ENCODE measurements at places on chromosomes 2 and 18. TPM values are rescaled to one million over a fixed set of nuclear protein-coding genes. Genes with fewer than 3 reads are reported as not detected.

GRCh38 chr18:69759046-69759445 is 188.6 kb downstream of the CD226 start:
- no peak for DNase-seq
- no peaks in the 10 kb centered on the region for H3K27me3 ChIP-seq
- no peak overlapping the region for H3K27ac ChIP-seq
- no peaks in the 10 kb centered on the region for H3K36me3 ChIP-seq

DNA sequence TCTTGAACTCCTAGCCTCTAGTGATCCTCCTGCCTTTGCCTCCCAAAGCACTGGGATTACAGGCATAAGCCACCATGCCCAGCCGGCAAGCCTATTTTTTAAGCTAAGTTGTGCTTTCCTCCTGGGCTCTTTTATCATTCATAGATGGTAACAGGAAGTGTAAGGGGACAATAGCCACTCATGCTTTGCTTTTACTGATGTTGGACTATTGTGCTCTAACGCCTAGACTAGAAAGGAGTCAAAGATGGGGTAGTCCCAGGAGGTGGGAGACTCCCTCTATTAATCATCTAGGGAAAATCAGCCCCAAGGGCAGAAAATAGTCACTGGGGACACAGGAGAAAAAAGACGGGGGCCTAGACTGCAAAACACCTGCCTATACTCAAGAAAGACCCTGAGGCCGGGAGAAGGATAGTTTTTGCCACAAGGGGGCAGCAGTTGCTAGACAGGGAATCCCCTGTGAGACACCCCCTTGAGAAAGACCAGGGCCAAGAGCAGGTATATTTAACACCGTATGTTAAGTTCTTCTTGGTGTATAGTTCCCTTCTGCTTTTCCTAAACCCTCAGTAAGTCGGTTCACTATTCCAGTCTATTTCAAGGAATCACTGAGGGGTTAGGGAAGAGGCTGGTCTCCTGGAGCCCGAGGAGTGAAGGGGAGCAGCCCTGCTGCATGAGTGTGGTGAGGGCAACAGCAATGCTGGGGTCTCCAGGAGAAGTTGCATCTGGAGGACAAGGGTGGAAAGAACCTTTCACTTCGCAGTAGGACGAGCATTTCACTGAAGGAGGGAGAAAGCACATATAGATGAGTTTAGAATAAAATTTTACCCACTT is 2.1 kb upstream of the CXCR1 start:
- no peaks in the 10 kb centered on the region for H3K36me3 ChIP-seq
- DNase-seq, result no peak
- H3K27me3 ChIP-seq, result no peaks in the 10 kb centered on the region

Gene CDC42EP3
- total RNA-seq, result 94.8 TPM

GRCh38 chr18:48859311-48860268 is 91.2 kb downstream of the SMAD7 start:
- H3K27me3 ChIP-seq, result no peaks in the 10 kb centered on the region
- no peak overlapping the region for H3K27ac ChIP-seq
- no peaks in the 10 kb centered on the region for H3K4me1 ChIP-seq
- DNase-seq, result no peak

DNA sequence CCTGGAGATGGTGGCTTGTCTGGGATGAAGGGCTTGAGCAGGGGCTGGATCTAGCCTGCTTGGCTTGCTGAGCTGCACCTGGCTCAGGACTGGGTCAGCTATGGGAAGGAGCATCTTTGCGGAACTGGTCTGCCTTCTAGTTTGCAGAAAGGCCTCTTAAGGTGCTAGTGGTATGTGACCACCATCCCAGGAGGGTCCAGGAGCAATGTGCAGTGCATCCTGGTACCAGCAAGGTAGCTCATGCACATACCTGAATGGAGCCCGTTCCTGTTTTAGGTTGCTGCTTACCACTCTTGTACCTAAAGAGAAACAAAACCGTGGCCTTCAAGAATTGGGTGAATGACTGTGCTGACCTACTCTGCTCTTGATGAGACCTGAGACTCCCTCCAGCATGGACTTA is 118.6 kb upstream of the PELI1 start:
- DNase-seq, result no peak

- DNase-seq, result no peak
- H3K4me1 ChIP-seq, result no peaks in the 10 kb centered on the region
- no peak overlapping the region for H3K4me3 ChIP-seq
- H3K27me3 ChIP-seq, result no peaks in the 10 kb centered on the region
- no peak overlapping the region for H3K27ac ChIP-seq
- no peaks in the 10 kb centered on the region for H3K36me3 ChIP-seq
Observed at GRCh38 chr2:157309878-157310277, 15.7 kb downstream of the ERMN start.

DNA sequence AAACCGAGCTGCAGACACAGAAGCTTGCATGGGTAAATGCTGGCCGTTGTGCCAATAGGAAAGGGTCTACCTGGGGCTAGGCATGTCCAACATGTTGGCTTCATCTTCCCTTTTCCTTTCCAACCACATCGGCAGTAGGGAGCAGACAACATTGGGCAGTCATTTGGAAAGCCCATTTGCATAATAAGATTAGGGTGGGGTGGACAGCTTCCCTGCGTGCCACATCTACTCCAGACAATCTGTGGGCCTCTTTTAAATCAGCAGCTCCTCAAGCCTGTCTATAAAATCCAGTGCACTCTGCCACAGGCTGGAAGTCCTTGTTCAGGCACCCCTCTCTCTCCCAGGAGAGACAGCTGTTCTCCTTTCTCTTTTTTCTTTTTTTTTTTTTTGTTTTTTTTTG is 203.6 kb upstream of the KYNU start:
- DNase-seq, result no peak
- H3K27ac ChIP-seq, result no peak overlapping the region
- H3K4me3 ChIP-seq, result no peak overlapping the region
- H3K27me3 ChIP-seq, result no peaks in the 10 kb centered on the region
- H3K4me1 ChIP-seq, result no peaks in the 10 kb centered on the region

Gene XDH
- not detected for total RNA-seq

Data from aorta (tissue), 5 donors.